ENCODE measurements at places on chromosomes 13 and 19. TPM values are rescaled to one million over a fixed set of nuclear protein-coding genes. Genes with fewer than 3 reads are reported as not detected.

DNA sequence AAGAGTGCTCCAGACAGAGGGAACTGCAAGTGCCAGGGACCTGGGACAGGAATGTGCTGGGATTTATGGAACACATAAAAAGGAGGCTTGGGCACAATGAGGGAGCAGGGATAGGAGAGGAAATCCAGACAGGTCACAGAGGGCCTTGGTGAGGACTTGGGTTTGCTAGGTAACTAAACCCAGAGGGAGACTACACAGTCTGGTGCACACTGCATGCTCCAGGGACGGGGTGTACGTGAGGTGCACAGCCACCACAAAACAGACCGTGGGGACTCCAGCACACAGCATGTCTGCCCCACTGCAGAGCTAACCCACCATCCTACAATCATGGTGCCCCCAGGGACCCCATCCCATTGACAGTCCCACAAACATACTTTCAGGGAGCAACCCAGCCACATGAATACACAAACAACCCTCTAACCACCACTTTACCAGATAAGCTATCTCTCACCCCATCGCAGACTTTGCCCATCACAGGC lies 5.5 kb upstream of the ZFP36 start:
- peaks cover 3% of the 10 kb centered on the region for H3K36me3 ChIP-seq
- no peaks in the 10 kb centered on the region for H3K27me3 ChIP-seq
- peak overlapping the region; percentile 49 for H3K4me3 ChIP-seq
- peaks cover 82% of the 10 kb centered on the region for H3K4me1 ChIP-seq
- H3K27ac ChIP-seq: peak overlapping the region; percentile 100

- no peaks in the 10 kb centered on the region for H3K4me1 ChIP-seq
- no peaks in the 10 kb centered on the region for H3K36me3 ChIP-seq
- peak overlapping the region; percentile 56 for H3K4me3 ChIP-seq
- no peak for DNase-seq
Observed at GRCh38 chr13:44484562-44485138, 91.5 kb downstream of the TSC22D1 start.

DNA sequence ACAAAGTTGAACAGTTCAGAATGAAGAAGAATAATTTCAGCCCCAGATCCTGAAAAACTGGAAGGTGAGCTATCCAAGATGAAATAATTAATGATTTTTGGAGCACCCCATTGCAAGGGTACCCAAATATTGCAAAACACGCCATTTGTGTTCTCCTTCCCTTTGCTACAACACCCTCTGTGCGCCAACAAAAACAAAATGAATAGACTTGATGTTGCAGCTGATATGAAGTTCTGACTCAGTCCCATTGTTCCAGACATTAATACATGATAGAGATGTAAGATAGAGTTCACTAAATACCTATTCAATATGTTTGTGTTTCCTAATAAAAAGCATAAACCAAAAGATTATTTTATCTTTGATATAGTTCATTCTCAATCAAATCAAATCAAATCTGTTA lies 287.5 kb upstream of the SOX21 start:
- H3K27me3 ChIP-seq: peaks cover 11% of the 10 kb centered on the region
- no peaks in the 10 kb centered on the region for H3K4me1 ChIP-seq
- no peaks in the 10 kb centered on the region for H3K36me3 ChIP-seq
- DNase-seq: no peak
- no peak overlapping the region for H3K27ac ChIP-seq

- no peaks in the 10 kb centered on the region for H3K27me3 ChIP-seq
- H3K27ac ChIP-seq: no peak overlapping the region
- no peaks in the 10 kb centered on the region for H3K4me1 ChIP-seq
Observed at GRCh38 chr13:24234200-24234915, 73.8 kb downstream of the SPATA13 start.

The ZNF112 gene
- polyA plus RNA-seq: not detected

The UBE2L5 gene
- not detected for polyA plus RNA-seq

DNA sequence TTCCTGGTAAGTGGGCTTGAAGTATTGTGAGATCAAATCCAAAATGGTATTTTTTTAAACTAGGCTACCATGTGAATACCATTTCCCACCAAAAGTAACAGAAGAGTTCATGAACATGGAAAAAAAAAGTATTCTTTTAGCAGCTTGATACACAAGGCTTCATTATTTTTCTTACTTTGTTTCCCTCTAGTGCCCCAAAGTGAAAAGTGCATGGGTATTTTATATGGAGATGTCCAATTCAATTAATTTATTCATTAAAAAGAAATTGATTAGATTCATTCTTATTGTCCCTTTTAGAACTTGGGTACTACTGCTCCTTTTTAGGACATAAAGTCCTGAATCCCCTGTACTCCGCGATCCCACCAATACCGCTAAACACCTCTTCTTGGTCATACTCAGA lies 28.6 kb upstream of the SCEL start:
- H3K27ac ChIP-seq: no peak overlapping the region
- no peak for DNase-seq
- no peaks in the 10 kb centered on the region for H3K36me3 ChIP-seq
- H3K27me3 ChIP-seq: no peaks in the 10 kb centered on the region

GRCh38 chr19:35719402-35720162 lies 1.8 kb downstream of the KMT2B start:
- H3K4me3 ChIP-seq: peak overlapping the region; percentile 62
- H3K27me3 ChIP-seq: no peaks in the 10 kb centered on the region
- H3K27ac ChIP-seq: no peak overlapping the region
- peaks cover 37% of the 10 kb centered on the region for H3K36me3 ChIP-seq
- H3K4me1 ChIP-seq: peaks cover 41% of the 10 kb centered on the region
- no peak for DNase-seq

GRCh38 chr13:77810430-77810829 lies 108.2 kb downstream of the EDNRB start:
- H3K4me3 ChIP-seq: no peak overlapping the region
- DNase-seq: peak; percentile 32
- no peak overlapping the region for H3K27ac ChIP-seq
- no peaks in the 10 kb centered on the region for H3K36me3 ChIP-seq

GRCh38 chr19:2547033-2547680 lies 71.2 kb downstream of the GADD45B start:
- peaks cover 18% of the 10 kb centered on the region for H3K4me1 ChIP-seq
- no peaks in the 10 kb centered on the region for H3K27me3 ChIP-seq
- H3K4me3 ChIP-seq: no peak overlapping the region

The CAPS gene
- 2.9 TPM for polyA plus RNA-seq

The FAAP24 gene
- polyA plus RNA-seq: 3.3 TPM

- DNase-seq: no peak
- no peaks in the 10 kb centered on the region for H3K36me3 ChIP-seq
- H3K4me1 ChIP-seq: peaks cover 18% of the 10 kb centered on the region
- no peak overlapping the region for H3K27ac ChIP-seq
Observed at GRCh38 chr19:48755787-48756186, 463 bp downstream of the FGF21 start.

- H3K4me1 ChIP-seq: no peaks in the 10 kb centered on the region
- no peak for DNase-seq
- H3K36me3 ChIP-seq: no peaks in the 10 kb centered on the region
- H3K27me3 ChIP-seq: no peaks in the 10 kb centered on the region
- no peak overlapping the region for H3K4me3 ChIP-seq
Observed at GRCh38 chr13:110200276-110200870, 106.6 kb downstream of the COL4A1 start.

DNA sequence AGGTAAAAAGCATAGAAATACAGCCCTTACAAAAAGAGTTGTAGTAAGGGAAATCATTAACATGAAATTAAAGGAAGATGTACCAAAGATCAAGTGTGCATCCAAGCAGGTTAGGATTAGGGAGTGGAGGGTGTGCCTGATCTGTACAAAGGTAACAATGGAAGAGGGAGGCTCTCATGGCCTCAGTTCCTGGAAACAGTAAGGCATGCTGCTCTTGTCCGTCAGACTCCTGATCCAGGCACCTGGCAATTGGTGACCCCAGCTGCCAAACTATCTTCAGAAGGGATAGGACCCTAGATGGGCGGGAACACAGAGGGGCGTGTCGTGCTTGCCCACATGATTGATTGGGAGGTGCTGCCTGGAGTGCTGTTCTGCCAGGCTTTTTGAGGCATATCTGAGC lies 4.5 kb downstream of the TEX26 start:
- peaks cover 10% of the 10 kb centered on the region for H3K27me3 ChIP-seq
- H3K4me3 ChIP-seq: no peak overlapping the region
- no peaks in the 10 kb centered on the region for H3K36me3 ChIP-seq
- no peaks in the 10 kb centered on the region for H3K4me1 ChIP-seq
- no peak overlapping the region for H3K27ac ChIP-seq

The FSTL3 gene
- polyA plus RNA-seq: 0.79 TPM

The PGLYRP1 gene
- polyA plus RNA-seq: not detected

GRCh38 chr19:12574036-12574435 lies 22.8 kb upstream of the ZNF564 start:
- H3K27me3 ChIP-seq: no peaks in the 10 kb centered on the region
- no peak overlapping the region for H3K27ac ChIP-seq
- no peak for DNase-seq
- no peaks in the 10 kb centered on the region for H3K36me3 ChIP-seq

The MAN2B1 gene
- polyA plus RNA-seq: 46.3 TPM

The SWSAP1 gene
- polyA plus RNA-seq: 5.6 TPM

The ZNF576 gene
- 11.0 TPM for polyA plus RNA-seq

- H3K27ac ChIP-seq: no peak overlapping the region
- no peak overlapping the region for H3K4me3 ChIP-seq
- H3K4me1 ChIP-seq: no peaks in the 10 kb centered on the region
Observed at GRCh38 chr13:70960841-70961443, 852.7 kb upstream of the KLHL1 start.

The TMEM86B gene
- 0.49 TPM for polyA plus RNA-seq

DNA sequence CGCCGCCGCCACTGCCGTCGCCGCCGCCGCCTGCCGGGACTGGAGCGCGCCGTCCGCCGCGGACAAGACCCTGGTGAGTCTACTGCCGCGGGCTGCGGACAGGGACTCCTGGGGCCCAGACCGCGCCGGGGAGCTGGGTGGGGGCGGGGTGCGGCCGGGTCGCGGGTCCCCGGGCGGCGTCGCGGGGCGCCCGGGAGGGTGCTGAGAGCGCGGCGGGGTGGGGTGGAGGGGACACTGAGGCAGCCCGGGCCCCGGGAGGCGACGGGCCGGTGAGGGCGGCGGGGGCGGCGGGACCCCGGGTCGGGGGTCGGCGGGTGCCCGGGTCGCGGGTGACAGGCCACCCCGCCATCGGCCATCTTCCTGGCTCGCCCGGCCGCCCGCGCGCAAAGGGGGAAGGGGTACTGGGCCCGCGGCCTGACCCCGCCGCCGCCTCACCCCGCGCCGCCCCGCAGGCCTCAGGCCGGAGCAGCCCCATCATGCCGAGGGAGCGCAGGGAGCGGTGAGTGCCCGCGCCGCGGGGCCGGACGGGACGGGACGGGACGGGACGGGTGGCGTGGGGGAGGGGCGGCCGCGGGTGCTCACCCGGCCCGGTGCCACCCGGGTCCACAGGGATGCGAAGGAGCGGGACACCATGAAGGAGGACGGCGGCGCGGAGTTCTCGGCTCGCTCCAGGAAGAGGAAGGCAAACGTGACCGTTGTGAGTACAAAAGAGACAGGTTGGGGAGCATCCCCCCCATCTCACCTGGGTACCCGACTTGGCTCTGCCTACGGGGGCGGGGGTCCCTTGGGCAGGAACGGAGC lies 489 bp downstream of the CCNE1 start:
- peaks cover 3% of the 10 kb centered on the region for H3K36me3 ChIP-seq
- no peak overlapping the region for H3K27ac ChIP-seq
- H3K4me3 ChIP-seq: peak overlapping the region; percentile 44
- no peak for DNase-seq
- peaks cover 9% of the 10 kb centered on the region for H3K4me1 ChIP-seq

DNA sequence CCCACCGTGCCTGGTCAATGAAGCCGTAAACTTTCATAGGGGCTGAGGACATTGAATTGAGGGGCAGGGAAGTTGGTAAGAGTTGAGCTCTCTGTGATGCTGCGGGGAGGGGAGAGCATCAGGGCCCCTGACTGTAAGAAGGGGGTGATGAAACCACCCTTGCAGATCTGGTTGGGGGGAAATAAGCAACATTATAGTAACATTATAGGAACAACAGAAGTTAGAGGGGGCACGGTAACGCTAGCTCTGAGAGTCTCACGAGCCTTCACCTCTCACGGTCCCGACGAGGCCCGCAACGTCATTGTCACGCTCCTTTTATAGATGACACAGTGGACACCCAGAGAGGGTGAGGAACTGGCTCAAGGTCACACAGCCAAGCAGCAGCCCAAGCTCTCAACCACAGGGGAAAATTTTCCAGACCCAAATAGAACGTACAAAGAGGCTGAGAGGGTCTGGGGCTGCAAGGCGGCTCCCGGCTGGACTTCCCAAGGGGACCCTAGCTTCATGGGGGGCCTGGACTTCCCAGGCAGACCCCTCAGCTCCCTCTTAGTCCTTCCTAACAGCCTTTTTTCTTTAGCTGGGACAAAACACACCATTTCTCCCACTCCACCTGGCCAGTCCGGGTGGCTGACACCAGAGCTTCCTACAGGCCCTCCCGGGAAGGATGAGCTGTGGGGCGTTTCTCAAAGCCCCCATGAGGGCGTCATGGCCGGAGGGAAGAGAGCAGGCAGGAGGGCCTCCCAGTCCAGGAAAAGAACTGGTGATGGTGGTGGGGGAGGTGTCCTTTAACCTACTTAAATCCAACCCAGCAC lies 4.1 kb downstream of the TLE5 start:
- H3K4me1 ChIP-seq: peaks cover 83% of the 10 kb centered on the region
- no peaks in the 10 kb centered on the region for H3K27me3 ChIP-seq
- H3K27ac ChIP-seq: peak overlapping the region; percentile 30
- H3K4me3 ChIP-seq: peak overlapping the region; percentile 86
- H3K36me3 ChIP-seq: peaks cover 65% of the 10 kb centered on the region

DNA sequence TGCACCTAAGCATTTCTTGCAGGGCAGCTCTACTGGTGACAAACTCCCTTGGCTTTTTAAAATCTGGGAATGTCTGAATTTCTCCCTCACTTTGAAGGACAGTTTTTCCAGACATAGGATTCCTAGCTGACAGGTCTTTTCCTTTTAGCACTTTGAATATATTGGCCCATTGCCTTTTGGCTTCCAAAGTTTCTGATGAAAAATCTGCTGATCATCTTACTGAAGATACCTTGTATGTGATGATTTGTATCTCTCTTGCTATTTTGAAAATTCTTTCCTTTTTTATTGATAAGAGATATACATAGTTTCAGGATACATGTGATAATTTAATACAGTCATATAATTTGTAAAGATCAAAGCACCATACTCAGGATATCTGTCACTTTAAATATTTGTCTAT lies 211.1 kb downstream of the ZIC5 start:
- no peak for DNase-seq
- H3K36me3 ChIP-seq: no peaks in the 10 kb centered on the region
- no peaks in the 10 kb centered on the region for H3K27me3 ChIP-seq
- no peaks in the 10 kb centered on the region for H3K4me1 ChIP-seq

DNA sequence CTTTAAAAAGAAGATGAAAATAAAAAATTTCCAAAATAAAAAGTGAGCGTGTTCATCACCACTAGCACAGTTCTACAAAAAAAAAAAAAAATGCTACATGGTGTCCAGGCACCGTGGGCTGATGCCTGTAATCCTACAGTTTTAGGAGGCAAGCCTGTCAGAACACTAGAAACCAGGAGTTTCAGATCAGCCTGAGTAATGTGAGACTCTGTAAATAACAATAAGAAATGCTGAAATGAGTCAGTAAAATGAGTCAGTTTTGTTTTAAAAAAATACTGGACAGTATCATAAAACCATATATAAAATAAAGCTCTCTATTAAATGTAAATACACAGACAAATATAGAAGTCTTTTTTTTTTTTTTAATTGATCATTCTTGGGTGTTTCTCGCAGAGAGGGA lies 30.0 kb downstream of the ZNF91 start:
- H3K36me3 ChIP-seq: peaks cover 55% of the 10 kb centered on the region
- no peak overlapping the region for H3K27ac ChIP-seq
